Naive thymus-derived CD4-positive, alpha-beta T cell (primary cell): ENCODE measurements at places on chromosomes 7 and 10. TPM values are rescaled to one million over a fixed set of nuclear protein-coding genes. Genes with fewer than 3 reads are reported as not detected.

DNA sequence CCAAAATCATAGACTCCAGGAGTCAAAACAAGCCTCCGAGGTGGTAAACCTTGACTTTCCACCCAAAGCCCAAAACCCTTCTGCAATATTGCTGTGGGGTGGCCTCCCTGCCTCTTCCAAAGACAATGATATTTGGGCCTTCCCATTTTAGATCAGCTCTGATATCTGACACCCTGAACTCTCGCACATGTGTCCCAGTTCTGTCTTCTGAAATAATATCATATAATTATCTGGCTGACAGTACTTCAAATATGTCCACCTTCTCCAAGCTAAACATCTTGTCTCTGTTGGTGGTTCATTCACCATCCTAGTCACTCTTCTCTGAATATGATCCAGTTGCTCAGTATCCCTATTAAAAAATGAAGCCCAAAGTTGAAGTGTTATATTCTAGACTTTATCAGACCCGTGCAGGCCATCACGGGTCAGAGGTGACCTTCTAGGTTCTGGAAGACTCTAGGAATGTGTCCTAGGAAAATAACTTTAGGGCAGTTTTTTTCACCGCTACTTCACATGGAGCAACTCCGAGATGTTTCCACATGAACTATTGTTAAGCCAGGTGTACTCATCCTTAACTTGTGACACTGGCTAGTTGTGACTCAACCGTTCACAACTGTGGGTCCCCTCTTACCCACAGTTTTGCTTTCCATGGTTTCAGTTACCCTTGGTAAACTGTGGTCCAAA is 6.3 kb downstream of the TECTB start:
- no peaks in the 10 kb centered on the region for H3K36me3 ChIP-seq
- no peak overlapping the region for H3K4me3 ChIP-seq
- no peaks in the 10 kb centered on the region for H3K4me1 ChIP-seq
- no peak for DNase-seq
- no peaks in the 10 kb centered on the region for H3K27me3 ChIP-seq

The MRPL32 gene
- 27.7 TPM for total RNA-seq

GRCh38 chr7:34752929-34753328 is 94.9 kb downstream of the NPSR1 start:
- no peaks in the 10 kb centered on the region for H3K4me1 ChIP-seq
- H3K4me3 ChIP-seq: no peak overlapping the region
- H3K27me3 ChIP-seq: no peaks in the 10 kb centered on the region
- H3K27ac ChIP-seq: no peak overlapping the region
- H3K36me3 ChIP-seq: no peaks in the 10 kb centered on the region
- no peak for DNase-seq

DNA sequence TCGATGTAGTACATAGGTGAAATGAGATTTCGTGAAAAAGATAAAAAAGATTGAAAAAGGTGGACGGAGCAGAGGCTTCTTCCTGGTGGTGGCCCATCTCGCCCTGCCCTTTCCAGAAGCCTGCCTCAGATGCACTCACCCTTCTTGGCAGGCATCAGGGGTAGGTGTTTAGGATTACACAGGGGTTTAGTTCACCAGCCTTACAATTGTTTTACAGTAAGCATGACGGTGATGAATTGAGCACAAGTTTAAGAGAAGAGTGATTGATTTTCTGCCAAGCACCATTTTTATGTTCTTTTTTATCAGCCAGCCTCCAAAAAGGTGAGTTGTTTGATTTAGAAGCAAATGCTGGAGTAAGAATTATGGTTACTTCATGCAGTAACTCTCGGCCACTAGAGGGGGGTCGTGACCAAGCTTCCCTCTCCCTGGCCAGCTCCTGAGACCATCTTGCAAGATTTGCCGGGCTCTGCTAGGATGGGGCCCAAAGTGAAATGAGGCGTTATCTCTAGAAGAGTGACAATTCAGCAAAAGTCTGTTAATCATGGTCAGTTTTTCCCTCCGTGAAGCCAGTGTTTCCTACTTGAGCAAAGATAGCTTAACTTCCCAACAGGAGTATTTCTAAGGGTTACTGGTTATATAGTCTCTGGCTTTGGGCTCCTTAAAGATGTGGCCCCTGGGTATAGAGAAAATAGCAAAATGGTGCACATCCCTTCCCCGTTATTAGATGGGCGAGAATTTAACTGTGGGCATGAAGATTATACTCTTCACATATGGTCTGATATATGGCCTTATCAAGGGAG is 228.8 kb downstream of the BMPER start:
- H3K4me3 ChIP-seq: no peak overlapping the region
- no peak for DNase-seq
- no peaks in the 10 kb centered on the region for H3K27me3 ChIP-seq
- H3K4me1 ChIP-seq: no peaks in the 10 kb centered on the region
- H3K27ac ChIP-seq: no peak overlapping the region

GRCh38 chr7:1912593-1913465 is 242.8 kb downstream of the ELFN1 start:
- no peak overlapping the region for H3K4me3 ChIP-seq
- peaks cover 66% of the 10 kb centered on the region for H3K36me3 ChIP-seq
- H3K4me1 ChIP-seq: peaks cover 5% of the 10 kb centered on the region
- H3K27ac ChIP-seq: no peak overlapping the region
- no peak for DNase-seq

- H3K4me3 ChIP-seq: no peak overlapping the region
- H3K36me3 ChIP-seq: no peaks in the 10 kb centered on the region
- no peaks in the 10 kb centered on the region for H3K4me1 ChIP-seq
- H3K27ac ChIP-seq: no peak overlapping the region
These were observed 190.3 kb upstream of the ETV1 start for GRCh38 chr7:14179781-14180180.

GRCh38 chr10:74929197-74929596 is 102.8 kb downstream of the KAT6B start:
- no peaks in the 10 kb centered on the region for H3K4me1 ChIP-seq
- no peak overlapping the region for H3K4me3 ChIP-seq
- H3K27ac ChIP-seq: no peak overlapping the region

GRCh38 chr7:5442757-5443305 is 19.2 kb upstream of the TNRC18 start:
- no peak overlapping the region for H3K4me3 ChIP-seq
- no peaks in the 10 kb centered on the region for H3K36me3 ChIP-seq
- no peaks in the 10 kb centered on the region for H3K27me3 ChIP-seq
- no peak for DNase-seq
- H3K4me1 ChIP-seq: no peaks in the 10 kb centered on the region
- H3K27ac ChIP-seq: no peak overlapping the region

The GUSB gene
- 41.8 TPM for total RNA-seq

The RARRES2 gene
- not detected for total RNA-seq

The KCND2 gene
- not detected for total RNA-seq

- no peak overlapping the region for H3K4me3 ChIP-seq
- no peak overlapping the region for H3K27ac ChIP-seq
- H3K27me3 ChIP-seq: no peaks in the 10 kb centered on the region
- DNase-seq: no peak
- no peaks in the 10 kb centered on the region for H3K4me1 ChIP-seq
These were observed 52.8 kb upstream of the ANTXRL start for GRCh38 chr10:46234026-46234425.

DNA sequence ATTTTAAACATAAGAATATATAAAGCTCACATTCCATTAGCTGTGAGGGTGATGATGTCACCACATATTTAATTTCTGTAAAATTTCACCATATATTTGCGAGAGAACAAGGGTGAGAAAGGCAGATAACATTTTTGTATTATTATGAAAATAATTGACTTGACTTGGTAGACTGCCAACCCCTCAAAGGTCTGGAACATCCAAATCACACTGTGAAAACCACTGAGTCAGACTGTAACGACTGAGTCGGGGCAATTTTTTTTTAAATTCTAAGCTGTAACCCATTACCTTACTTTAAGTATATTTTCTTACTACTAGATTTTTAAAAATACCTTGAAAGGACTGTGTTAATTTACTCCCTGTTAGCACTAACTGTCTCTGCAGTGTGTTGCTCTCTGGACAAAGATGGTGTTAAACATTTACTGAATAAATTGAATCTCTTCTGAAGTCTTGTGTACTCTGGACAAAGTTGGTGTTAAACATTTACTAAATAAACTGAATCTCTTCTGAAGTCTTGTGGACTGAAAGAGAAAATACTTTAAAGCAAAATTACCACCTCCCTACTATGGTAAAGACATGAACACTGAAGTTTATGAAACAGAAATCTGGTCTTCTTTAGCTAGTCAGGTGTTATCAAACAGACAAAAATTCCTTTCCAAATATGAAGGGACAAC is 14.1 kb downstream of the PDZD8 start:
- H3K36me3 ChIP-seq: no peaks in the 10 kb centered on the region
- DNase-seq: no peak
- H3K27ac ChIP-seq: no peak overlapping the region
- no peaks in the 10 kb centered on the region for H3K27me3 ChIP-seq
- no peak overlapping the region for H3K4me3 ChIP-seq
- no peaks in the 10 kb centered on the region for H3K4me1 ChIP-seq

The FAM25G gene
- not detected for total RNA-seq

GRCh38 chr7:159144758-159145489 is at the start of gene VIPR2:
Gene VIPR2 (minus strand): TSS chr7:159144867. CDS start chr7:159144771, 96 bp downstream.
- peak within 1 kb of the TSS; percentile 43 for H3K4me3 ChIP-seq
- no peaks in the 10 kb centered on the region for H3K36me3 ChIP-seq
- peaks cover 5% of the 10 kb centered on the region for H3K27me3 ChIP-seq
- peaks cover 8% of the 10 kb centered on the region for H3K4me1 ChIP-seq

DNA sequence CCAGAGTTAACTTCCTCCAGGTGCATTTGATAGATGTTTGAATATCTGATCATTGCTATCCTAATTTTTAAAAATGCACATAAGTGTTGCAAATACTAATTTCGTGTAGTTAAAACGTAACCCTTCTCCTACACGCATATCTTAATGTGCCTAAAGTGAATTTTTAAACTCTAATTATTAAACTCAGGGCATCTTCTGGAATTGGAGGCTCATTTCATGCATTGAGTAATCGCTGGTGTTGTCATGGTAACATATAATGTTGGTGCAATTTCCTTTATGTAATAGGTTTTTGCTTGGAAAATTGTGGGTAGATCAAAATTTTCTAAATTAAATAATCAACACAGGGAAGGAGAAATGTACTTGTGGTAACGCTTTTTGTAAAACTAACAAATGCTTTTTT is 56.2 kb downstream of the ARMC3 start:
- no peak for DNase-seq
- H3K27ac ChIP-seq: no peak overlapping the region
- no peaks in the 10 kb centered on the region for H3K4me1 ChIP-seq
- no peaks in the 10 kb centered on the region for H3K27me3 ChIP-seq

The HMX3 gene
- total RNA-seq: not detected

The HOXA7 gene
- not detected for total RNA-seq

DNA sequence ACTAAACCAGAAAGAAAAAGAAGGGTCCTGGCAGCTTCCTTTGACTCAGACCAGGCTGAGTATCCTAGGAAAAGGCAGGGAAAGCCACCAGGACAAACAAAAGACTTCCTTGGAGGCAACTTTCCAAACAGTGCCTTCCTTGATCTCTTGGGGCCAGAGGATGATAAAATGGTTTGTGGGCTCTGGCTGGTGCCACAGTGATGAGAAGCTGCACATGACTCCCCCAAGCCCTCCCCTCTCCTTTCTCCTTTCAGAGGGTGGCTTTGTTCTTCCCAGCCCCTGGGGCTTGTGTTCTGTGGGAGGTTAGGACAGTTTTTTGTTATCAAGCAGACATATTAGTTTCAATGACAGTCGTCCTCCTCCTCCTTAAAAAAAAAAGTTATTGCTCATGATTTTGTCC is 183.2 kb downstream of the SEM1 start:
- no peak for DNase-seq
- no peak overlapping the region for H3K27ac ChIP-seq
- H3K4me3 ChIP-seq: no peak overlapping the region
- no peaks in the 10 kb centered on the region for H3K4me1 ChIP-seq

The THSD7A gene
- not detected for total RNA-seq
